Stimulated activated CD4-positive, alpha-beta T cell treated with anti-CD3 and anti-CD28 coated beads, TNF-alpha, amount 100 ng/mL, for 4 hours (primary cell): ENCODE measurements at places on chromosomes 2 and 18.

DNA sequence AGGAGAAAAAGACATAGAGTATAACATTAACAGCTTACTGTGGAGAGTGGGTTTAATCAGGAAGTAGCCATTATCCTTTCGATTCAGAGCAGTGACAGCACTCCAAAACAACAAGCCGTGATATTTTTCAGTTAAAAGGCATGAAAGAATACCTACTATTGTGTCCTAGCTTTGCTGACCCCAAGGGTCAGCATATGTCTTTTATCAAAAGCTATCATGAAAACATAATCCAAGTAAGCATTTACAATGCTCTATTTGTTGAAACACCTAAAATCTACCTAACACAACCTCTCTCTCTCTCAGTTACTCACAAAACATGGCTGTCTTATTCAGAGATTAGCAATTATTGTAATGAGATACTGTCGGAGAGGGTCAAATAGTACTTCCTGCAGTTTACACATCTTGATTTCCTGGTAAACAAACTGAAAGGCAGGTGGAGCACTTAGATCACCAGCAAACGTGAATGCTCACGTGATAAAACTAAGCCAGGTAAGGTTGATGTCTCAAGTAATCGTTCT, 100.0 kb downstream of the BAZ2B start:
- no peak for DNase-seq

GRCh38 chr18:41034413-41034812, 920.6 kb upstream of the PIK3C3 start:
- DNase-seq = no peak

DNA sequence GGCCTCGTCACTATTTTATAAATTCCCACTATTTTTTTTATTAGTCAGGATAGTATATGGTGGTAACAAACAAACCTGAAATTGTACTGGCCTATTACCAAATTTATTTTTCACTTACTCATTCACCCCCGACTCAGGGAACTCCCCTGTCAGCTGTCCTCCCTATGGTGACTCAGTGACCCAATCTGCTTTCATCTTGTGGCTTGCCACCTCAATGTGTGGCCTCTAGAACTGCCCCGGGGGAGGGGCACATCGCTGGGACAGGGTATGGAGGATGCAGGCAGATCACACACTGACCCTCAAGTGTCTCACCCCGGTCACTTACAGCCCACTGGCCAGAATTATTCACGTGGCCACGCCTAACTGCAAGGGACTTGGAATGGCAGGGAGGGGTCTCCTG, 71.6 kb downstream of the ACTR2 start:
- DNase-seq = no peak

DNA sequence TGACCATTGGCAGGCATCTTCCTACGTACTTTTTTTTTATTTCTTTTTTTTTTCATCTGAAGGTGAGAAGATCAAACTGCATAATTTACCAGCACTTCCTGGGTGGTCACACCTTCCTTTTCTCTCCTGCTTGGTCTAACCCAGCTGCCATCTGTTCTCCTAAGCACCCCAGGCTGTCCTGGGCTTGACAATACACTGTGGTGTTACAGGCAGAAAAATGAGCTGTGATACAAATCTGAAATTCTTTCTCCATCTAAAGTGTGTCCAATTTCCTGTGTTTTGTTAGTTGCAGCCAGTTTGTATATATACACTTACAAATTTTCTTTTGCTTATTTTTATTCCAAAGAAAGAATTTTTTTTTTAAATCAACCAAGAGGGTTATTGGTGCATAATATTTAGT, 786.0 kb upstream of the ZEB2 start:
- DNase-seq = no peak

- no peak for DNase-seq
These were observed 28.4 kb downstream of the CFLAR start for GRCh38 chr2:201144101-201145051.

DNA sequence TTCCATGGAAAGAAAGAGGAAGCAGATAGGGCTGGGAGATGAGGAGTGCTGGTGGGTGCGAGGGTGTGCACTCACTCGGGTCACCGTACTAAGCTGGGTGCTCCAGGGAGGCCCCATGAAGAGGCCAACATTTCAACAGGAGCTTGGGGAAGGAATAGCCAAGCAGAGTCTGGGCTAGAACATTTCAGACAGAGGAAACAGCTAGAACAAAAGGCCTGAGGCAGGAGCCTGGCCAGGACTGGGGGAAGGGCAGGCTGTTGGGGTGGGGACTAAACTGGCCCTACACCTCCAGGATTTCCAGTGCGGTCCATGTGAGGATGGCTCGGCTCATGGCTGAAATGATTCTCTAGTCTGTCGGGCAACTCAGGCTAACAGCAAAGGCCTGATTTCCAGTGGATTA, 90.8 kb downstream of the ZFP36L2 start:
- DNase-seq = no peak

DNA sequence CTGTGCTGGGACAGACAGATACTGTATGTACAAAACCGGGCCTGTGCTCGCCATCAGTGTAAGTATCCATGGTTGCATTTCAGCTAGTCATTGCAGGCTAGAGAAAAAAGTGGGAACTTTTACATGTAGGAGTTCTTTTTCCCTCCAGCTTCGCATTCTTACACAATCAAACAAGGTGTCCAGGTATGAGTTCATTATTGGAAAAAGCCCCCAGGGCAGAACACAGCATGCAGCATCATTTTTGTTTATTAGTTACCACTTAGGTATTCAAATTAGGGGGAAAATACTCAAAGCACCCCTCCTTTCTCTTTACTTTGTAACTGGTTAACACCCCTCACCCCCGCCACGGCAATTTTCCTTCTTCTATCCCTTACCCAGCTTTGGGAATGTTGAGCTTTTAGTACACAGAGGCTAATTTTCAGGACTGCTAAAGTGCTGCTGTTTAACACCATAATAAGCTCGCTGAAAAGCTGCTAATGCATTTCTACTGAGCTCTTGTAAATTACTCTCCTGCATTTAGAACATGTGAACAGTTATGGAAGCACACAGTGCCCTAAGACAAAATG, 13.6 kb downstream of the UPP2 start:
- DNase-seq = no peak

GRCh38 chr2:170313347-170313991, 135.5 kb downstream of the MYO3B start:
- DNase-seq = no peak

DNA sequence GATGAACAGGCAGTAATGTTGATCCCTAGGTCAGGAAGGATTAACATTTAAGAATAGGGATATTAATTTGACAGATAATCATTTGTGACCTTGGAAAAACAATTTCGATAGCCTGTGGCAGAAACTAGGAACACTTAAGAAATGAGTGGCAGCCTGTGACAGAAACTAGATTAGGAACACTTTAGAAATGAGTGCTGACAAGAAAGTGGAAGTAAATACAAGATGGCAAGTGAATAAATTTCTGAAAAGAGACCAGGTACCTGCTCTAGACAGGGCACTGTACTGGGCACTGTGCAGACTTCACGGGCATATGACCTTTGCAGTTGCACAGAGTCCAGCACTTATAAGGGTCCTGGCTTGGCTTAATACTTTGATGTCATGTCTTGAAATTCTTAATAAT, 5.5 kb upstream of the HNRNPA3 start:
- DNase-seq = no peak

- DNase-seq = no peak
These were observed 223.4 kb downstream of the SP3 start for GRCh38 chr2:173741759-173742158.

DNA sequence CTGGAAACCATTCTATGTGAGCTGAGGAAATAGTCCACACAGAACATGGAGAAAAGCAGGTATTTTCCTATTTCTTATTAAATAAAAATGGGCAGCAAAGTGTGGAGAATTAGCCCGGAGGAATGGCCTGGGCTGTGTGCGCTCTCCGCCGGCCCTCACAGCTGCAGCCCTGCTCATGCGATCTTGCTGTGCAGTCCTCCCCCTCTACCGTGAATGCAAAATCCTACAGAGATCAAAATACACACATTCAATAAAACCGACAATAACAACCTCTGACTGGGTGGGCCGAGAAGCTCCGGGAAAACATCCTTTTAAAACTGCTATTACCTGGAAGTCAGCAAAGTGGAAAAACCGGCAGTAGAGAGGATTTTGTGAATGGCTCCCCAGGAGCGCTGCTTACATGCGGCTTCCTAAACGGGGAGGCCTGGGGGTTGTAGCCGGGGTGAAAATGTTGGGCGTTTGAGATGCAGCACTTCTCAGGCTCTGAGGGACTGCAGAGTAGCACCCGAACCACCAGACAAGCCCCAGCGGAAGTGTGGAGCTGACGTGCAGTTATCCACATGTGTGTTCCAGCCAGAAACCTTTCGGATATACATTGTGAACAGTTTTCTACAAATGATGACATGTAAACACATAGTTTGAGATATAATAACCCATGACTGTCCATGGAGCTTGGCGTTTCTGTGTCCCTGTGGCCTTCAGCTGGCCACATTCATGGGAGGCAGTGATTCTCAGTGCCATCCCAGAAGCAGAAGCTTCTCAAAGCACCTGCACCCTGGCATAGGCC, 94.2 kb upstream of the ALKAL2 start:
- DNase-seq = no peak

- DNase-seq = no peak
These were observed 7.3 kb downstream of the SIX2 start for GRCh38 chr2:45001869-45002385.

DNA sequence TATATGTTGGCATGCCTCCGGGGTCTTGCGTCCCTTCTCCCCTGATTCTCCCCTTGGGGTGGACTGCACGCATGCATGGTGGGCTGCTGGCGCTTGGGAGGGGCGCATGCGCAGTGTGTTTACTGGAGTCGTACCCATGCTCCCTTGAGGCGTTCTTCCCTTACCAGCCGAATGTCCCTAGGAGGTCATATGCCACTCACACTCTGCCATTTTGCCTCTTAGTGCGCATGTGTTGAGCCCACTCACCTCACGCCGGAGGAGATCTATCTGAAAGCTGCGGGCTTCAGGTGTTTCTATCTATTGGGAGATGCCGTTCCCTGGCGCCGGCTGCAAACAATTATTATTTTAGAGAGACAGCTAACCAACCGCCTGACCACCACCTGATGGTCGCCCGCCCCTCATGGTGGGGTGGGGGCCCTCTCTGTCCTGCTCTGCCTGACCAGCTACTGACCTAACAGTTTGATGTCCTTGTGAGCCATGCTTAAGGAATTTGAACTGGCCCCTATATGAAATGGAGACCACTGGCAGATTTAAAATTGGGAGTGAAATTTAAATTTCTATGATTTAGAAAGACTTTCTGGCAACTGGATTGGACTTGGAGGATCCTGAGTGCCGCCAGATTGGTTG, 179.6 kb downstream of the RNF144A start:
- DNase-seq = no peak

DNA sequence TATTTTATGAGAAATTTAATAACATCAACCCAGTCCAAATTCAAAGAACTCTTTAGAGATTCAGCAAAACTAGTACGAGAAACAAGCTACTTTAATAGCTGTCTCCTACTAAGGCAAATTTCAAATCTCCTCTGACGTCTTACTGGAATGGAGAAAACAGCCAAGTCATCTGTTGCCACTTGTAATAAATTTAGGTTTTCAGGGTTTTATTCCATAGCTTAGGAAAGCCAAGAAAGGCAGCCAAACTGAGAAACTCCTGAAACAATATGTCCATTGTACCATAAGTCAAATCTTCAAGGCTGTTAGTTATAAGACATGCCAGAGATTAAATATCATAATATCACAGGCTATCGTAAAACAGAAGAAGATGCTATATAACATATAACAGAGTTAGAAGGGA, 524.6 kb upstream of the SETBP1 start:
- DNase-seq = no peak

DNA sequence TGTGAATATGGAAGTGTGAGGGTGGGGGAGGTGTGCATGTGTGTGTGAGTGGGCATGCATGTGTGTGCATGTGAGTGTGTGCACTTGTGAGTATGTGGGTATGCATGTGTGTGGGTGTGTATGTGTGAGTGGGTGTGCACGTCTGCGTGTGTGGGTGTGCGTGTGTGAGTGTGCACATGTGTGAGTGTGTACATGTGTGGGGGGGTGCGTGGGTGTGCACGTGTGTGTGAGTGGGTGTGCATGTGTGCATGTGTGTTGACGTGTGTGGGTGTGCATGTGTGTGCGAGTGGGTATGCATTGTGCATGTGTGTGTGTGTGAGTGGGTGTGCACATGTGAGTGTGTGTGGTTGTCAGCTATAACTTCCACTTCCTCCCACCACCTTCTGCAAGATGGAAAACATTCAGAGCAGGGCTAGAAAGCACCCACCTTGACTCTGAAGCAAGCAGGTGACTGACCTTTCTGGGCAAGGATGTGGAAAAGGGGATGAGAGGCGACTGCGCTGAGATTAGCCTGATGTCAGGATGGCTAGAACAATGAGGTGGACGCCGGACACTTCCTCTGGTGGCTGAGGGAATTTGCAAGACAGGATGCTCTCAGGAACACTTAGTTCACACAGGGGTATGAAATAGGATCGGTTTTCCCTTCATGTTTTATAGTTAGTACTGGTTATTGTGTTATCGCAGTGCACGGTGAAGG, 103.6 kb downstream of the ACKR3 start:
- DNase-seq = no peak

- no peak for DNase-seq
These were observed 39.2 kb downstream of the COL4A4 start for GRCh38 chr2:227124811-227125210.

GRCh38 chr2:69203166-69203985, 183.7 kb downstream of the GFPT1 start:
- DNase-seq = no peak

GRCh38 chr2:32715981-32716380, 88.1 kb downstream of the TTC27 start:
- no peak for DNase-seq

DNA sequence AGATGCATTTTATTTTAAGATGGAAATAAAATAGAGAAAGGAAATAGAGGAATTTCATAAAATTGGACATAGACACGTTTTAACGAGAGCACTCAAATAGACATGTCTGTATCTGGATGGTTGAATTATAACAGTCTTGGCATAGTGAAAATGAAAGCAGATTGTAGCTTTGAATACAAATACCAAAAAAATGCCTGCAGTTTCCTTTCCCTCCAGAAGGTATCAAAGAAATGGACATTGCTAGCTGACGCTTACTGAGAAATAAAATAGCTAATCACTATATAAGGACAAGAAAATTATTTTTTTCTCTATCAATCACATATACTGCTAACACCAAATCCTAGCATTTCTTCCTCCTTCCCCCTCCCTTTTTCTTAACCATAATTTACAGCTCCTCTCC, 11.4 kb upstream of the MAPRE2 start:
- DNase-seq = no peak
